CD4-positive, alpha-beta T cell treated with Interleukin-15 for 4 hours (primary cell): ENCODE measurements at places on chromosomes 4 and X.

DNA sequence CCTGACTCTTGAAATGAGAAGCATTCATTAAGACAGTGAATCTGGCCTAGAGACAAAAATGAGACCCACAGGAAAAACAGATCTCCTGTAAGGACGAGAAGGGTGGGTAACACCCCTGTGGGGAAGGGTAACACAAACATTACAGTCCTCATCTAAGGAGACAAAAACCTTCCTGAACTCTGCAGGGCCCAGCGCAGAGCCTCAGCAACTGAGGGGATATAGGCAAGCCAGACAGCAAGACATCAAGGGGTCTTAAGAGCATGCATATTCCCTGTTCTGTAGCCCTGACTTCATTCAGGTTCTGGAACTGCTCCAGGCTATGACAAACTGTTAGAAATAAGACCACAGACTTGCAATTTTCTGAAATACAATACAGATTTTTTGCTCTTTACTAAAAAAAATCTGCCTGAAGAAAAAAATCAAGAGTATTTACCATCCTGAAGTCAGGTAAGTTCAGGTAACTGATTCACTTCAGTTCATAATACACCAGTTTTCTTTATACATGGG lies 15.5 kb downstream of the COX18 start:
- DNase-seq, result no peak

DNA sequence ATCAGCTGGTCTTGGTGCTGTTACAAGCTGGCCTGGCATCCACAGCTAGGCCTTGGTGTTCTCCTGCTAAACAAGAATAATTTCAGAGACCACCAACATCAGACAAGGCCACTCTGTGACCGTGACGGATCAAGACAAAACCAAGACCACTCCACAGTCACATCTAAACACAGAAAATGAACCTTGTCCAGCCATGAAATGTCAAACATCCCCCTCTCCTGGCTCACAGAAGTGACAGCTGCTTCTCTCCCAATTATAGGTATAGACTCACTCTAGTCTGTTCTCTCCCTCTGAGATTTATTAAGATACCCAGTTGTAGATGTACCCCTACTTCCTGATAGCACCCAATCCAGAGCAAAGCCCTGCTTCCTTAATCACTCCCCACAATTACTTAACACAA lies 40.4 kb downstream of the EFHC2 start:
- no peak for DNase-seq

DNA sequence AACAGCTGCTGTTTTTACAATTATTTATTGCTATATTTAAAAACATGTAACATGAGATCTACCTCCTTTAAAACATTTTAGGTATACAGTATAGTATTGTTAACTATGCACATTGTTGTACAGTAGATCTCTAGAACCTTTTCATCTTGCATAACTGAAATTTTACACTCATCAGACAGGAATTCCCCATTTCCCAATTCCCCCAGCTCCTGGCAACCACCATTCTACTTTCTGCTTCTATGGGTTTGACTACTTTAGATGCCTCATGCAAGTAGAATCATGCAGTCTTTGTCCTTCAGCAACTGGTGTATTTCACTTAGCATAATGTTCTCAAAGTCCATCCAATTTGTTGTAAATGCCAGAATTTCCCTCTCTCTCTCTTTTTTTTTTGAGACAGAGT lies 9.7 kb upstream of the LSM6 start:
- DNase-seq, result no peak

- DNase-seq, result no peak
These were observed 102.0 kb downstream of the TSPAN5 start for GRCh38 chr4:98556451-98556850.

- no peak for DNase-seq
These were observed 1.9 kb downstream of the ARHGAP6 start for GRCh38 chrX:11663875-11664210.
